ENCODE measurements at places on chromosomes 5 and 9. TPM values are rescaled to one million over a fixed set of nuclear protein-coding genes. Genes with fewer than 3 reads are reported as not detected.

Gene SPATA6L
- not detected for total RNA-seq

Gene PCDHGA12
- total RNA-seq: 0.24 TPM

DNA sequence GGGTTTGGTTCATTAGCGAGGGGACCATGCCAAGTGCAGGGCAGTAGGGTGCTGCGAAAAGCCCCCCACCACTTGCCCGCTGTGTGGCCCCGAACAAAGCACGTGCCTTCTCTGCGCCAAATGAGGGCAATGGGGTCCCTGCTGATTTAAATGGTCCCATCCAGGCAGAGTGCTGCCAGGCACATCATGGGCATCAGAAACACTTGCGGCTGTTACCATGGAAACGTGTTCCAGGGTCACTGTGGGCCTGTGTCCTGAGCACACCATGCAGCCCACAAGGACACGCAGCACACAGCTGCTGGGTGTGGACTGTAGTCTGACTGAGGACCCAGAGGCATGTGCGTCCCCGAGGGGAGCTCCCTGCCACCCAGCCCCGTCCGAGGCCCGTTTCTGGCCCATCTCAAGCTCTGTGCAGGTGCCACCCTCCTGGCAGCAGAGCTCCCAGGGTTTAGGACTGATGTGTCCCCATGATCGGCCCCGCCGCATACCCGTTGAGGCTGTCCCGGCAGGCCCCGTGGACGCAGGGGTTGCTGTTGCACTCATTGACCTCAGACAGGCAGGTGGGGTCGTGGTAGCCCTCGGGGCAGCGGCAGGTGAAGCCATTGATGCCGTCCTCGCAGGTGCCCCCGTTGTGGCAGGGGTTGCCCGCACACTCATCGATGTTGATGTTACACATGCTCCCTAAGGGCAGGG lies 31.3 kb upstream of the SEC16A start:
- DNase-seq: no peak

GRCh38 chr9:100352201-100352726 lies 478 bp downstream of the TEX10 start:
- no peak for DNase-seq

- DNase-seq: no peak
Measured at GRCh38 chr9:96379461-96379860, 4.0 kb downstream of the SLC35D2 start.

- DNase-seq: no peak
Measured at GRCh38 chr5:72542695-72543094, 35.5 kb upstream of the ZNF366 start.

Gene MYOZ3
- not detected for total RNA-seq

GRCh38 chr9:974031-974995 lies 2.1 kb upstream of the DMRT3 start:
- no peak for DNase-seq

Gene SLC34A1
- total RNA-seq: not detected

GRCh38 chr5:172608773-172609172 lies 32.3 kb upstream of the NEURL1B start:
- no peak for DNase-seq

DNA sequence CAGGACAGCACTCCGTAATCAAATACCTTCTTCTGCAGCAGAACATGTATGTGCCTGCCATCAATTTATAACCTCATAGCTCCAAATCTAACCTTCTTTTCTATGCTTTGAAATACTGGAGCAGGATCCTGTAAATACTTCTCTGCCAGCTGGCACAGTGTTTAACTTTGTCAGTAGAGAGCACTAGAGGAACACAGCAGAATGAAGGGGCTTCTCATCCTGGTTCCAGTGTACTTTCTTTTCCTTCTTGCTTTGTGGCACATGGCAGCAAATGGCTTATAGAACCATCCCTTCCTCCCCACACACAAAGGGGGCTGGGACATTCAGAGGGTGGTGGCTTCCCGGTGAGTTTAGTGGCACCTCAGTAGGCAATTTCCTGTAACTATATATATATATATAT lies 3.8 kb upstream of the FBXW11 start:
- DNase-seq: no peak

DNA sequence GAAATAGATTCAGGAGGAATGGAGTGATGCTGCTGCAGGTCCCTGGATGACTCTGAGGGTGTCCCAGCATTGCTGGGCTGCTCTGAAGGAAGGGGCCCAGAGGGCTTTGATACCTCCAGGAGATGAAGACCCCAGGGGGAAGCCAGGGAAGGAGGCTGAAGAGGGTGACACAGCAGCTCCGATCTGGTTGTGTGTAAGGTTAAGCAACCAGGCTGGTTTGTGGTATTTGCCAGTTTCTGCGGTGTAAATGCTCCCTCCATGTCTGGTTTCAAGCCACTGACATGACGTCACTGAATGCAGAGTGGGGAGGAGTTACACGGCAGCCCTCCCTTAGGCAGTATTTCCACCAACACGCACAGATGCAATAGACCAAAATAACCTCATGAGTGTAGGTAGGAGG lies 40.0 kb upstream of the ORM1 start:
- DNase-seq: no peak

DNA sequence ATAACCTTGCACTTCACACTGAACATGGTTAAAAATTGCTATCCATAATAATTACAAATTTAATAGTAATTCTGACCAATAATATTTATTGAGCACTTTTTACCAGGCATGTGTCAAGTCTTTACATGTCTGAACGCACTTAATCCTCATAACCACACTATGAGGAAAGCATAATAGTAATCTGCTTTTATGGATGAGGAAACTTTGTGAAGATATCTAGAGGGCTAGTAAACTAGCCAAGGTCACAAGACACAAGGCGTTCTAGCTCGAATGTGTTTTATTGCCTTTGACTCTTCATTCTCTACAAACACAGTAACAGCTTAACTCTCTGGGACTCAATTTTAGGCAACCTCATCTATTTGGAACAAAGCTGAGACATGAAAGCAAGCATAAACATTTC lies 205.1 kb downstream of the ARHGEF28 start:
- no peak for DNase-seq

- DNase-seq: no peak
Measured at GRCh38 chr5:157821822-157822622, 36.9 kb downstream of the CLINT1 start.

Gene ADAMTS12
- not detected for total RNA-seq

- DNase-seq: no peak
Measured at GRCh38 chr5:3535414-3536211, 60.0 kb upstream of the IRX1 start.
